ENCODE measurements at places on chromosomes 7 and 10.

- no peak for DNase-seq
Observed at GRCh38 chr10:109892931-109893330, 30.4 kb downstream of the XPNPEP1 start.

GRCh38 chr7:114922026-114922651 lies at the start of gene MDFIC:
Gene MDFIC, plus strand, starts transcription at chr7:114922094. Its CDS starts 940 bp downstream, at chr7:114923034.
- peak; percentile 17 for DNase-seq

DNA sequence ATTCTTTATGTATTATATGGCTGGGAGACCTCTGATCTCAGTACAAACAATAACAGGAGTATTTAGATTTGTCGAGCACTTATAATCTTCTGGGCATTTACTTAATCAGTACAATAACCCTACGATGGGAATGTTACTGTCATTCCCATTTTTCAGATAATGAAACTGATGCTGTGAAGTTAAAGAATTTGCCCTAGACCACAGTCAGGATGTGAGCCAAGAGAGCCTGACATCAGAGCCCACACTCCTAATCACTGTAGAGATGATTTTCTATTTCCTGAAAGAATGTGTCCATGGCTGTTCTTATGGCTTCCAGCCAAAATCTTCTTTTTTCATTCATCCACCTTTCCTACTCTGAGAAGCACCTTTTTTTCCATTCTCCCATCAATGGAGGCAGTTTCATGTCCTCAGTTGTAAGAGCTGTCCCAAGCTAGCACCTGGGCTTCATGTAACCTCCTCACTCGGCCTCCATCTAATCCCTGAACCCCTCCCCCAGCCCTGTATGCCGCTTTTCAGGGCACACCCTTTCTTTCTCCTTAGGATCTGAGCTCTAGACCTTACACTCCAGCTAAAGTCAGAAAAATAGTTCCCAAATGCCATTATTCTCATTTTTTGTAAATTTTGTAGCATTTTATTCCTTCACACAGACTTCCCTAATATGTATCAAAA lies 12.2 kb upstream of the CAV1 start:
- DNase-seq, result no peak

DNA sequence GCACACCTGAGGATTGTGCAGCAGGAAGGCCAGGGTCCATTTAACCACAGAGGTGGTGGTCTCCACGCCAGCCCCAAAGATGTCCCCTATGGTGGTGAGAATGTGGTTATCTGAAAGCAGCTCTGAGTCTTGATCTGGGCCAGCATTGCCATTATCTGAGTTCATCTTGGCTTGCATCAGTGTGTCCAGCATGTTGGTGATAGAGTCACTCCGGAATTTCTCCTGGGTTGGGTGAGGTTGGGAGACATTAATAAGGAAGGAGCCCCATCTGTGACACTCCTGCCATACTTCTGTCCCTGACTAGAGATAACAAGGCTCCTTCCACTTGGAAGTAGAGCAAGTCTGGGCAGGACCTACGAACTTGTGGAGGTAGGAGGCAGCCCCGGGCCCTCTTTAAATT lies 4.2 kb downstream of the CYP17A1 start:
- no peak for DNase-seq

GRCh38 chr7:65448816-65449504 lies 75.3 kb downstream of the ZNF92 start:
- no peak for DNase-seq

DNA sequence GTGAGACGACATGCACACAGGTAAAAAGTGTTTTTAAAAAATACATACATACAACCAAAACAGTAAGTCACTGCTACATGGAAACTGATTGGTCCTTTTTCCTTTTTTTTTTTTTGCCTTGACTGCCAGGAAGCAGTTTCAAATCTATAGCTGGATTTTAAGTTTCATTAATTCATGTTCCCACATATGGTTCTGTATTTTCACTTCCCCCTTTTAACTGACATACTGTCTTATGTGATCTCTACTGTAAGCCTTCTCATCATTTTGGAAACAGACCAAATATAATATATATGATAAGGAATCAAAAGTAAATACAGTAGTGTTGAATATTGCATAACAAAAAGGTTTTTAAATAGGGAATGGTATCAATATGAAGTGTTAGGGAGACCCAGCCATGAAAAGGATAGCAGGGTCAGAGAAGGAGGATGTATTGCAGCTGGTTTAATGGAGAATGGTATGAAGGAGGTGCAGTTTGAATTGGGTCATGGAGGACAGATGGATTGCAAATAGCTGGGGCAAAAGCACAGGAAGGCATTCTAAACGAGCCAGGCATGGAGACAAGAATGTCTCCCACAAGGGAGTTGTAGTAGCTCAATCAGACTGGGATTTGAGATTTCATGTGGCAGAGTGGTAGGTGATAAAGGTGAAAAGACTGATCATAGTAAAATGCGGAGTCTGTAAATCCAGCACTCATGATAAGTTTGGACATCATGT lies 5.4 kb downstream of the CAV1 start:
- DNase-seq, result no peak

DNA sequence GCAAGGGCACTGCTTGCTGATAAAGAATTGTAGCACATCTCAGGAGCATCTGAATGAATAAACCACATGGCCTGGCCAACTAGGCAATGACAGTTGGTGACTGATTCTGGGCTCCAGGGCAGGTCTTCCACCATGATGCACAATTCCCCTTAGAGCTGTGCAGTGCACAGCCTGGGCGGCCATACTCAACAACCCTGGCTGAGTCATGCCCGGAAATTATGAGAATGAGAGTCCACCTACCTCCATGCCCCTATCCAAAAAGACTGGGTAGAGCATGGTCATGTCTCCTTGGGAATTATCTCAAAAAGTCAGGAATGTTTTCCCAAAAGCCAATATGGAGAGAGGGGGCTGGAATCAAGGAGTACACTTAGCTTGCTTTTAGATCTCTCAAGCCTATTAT lies 425.6 kb downstream of the PLXNA4 start:
- DNase-seq, result no peak

GRCh38 chr10:27285093-27285492 lies 44.5 kb upstream of the ACBD5 start:
- peak; percentile 1 for DNase-seq

DNA sequence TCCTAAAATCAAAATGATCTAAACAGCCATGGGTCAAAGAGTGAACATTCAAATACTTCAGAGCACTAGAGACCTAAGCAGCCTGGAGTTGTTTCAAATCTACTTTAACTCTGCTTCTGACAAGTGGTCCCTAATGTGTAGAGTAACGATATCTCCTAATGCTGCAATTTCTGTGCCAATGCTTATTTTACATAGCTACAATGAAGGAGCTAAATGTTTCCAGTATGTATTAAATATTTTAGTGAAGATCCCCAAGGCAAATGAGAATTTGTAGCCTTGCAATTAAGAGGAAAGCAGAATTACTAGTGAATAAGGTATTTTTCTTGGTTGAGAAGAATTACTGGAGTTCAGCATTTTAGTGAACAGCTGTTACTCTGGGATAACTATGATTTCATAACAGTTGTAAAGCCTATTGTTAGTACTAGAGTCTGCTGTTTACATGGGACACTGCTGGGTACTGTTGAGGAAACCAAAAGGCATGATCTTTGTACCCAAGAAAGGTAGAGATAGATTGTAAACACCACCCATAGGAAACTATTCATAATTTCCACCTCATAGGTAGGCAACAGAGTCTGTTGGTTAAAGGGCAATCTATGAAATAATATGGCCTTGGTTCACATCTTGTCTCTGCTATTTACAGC lies 271.9 kb downstream of the PLXDC2 start:
- no peak for DNase-seq

Measured in effector CD8-positive, alpha-beta T cell (primary cell).